Activated naive CD8-positive, alpha-beta T cell treated with anti-CD3 and anti-CD28 coated beads for 36 hours (primary cell): ENCODE measurements at places on chromosomes 6 and 20. TPM values are rescaled to one million over a fixed set of nuclear protein-coding genes. Genes with fewer than 3 reads are reported as not detected.

The SLA2 gene
- total RNA-seq: 70.6 TPM

The SUMO4 gene
- total RNA-seq: 2.6 TPM

The PABPC1L gene
- total RNA-seq: 79.3 TPM

The SPATS1 gene
- not detected for total RNA-seq

The MAS1 gene
- total RNA-seq: not detected

The PNPLA1 gene
- total RNA-seq: not detected

The GMPR gene
- 3.3 TPM for total RNA-seq

The XKR7 gene
- total RNA-seq: 0.04 TPM

The DNMT3B gene
- total RNA-seq: 2.6 TPM

- no peak overlapping the region for H3K27ac ChIP-seq
- DNase-seq: no peak
- H3K4me3 ChIP-seq: peak overlapping the region; percentile 47
Measured at GRCh38 chr20:40688129-40689099, 622 bp downstream of the MAFB start.

DNA sequence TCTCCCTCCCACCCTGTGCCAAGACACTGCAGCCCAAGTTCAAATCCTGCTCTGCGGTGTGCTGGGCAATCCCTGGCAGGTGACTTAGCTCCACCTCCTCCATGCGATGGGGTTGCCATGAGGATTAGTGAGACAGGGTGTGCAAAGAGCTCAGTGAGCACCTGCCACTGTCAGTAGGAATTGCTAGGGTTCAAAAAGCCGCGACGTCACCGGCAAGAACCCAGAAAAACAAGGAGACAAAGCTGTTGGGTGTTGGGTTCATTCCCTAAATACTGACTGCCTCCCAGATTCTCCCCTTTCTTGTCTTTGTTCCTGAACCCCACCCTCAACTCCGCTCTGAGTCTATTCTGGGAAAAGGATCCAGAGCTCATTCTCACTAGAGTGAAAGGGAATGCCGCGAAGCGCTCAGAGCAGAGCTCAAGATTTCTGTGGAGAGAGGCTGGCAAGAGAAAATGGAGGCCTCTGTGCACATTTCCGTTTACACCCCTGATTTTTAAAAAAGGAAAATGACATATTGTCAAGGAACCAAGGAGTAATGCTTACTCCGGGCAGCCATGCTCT, 13.3 kb downstream of the PMEPA1 start:
- H3K36me3 ChIP-seq: no peaks in the 10 kb centered on the region
- H3K4me3 ChIP-seq: no peak overlapping the region
- DNase-seq: no peak
- no peak overlapping the region for H3K27ac ChIP-seq
- no peaks in the 10 kb centered on the region for H3K27me3 ChIP-seq
- H3K4me1 ChIP-seq: peaks cover 26% of the 10 kb centered on the region

- H3K36me3 ChIP-seq: no peaks in the 10 kb centered on the region
- H3K27me3 ChIP-seq: no peaks in the 10 kb centered on the region
- H3K4me1 ChIP-seq: no peaks in the 10 kb centered on the region
- no peak overlapping the region for H3K27ac ChIP-seq
- no peak overlapping the region for H3K4me3 ChIP-seq
Measured at GRCh38 chr6:38166411-38167240, 347.1 kb downstream of the ZFAND3 start.

DNA sequence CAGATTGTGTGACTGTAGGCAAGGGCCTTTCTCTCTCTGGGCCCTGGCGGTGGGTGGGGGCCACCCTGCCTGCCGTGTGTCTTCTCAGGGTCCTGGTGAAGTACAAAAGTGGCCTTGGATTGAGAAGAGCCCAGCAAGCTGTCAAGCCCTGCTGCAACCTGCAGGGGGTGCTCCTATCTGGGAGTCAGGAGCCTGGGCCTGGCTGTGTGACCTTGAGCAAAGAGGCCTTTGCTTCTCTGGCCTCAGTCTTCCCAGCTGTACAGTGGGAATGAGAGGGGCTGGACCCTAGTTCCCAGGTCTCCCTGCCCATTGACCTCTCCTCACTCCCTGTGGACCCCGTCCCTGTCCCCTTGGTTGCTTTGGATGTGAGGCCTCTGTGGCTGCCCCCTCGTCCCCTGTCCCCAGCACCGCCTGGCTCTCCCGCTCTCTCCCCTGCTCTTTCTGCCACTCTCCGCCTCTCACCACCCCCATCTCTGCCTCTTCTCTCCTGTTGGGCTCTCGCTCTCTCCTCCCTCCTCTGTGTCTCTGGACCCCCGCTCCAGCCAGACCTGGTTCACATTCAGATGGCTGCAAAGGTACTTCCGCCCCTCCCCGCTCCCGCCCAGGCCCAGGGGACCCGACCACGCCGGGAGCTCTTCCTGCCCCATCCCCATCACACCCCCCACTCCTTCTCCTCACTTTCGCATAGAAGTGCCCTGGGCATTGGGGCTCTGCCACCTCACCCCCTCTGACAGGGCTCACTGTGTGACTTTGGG, 46.7 kb downstream of the SRC start:
- H3K36me3 ChIP-seq: no peaks in the 10 kb centered on the region
- no peak overlapping the region for H3K4me3 ChIP-seq
- H3K4me1 ChIP-seq: no peaks in the 10 kb centered on the region

DNA sequence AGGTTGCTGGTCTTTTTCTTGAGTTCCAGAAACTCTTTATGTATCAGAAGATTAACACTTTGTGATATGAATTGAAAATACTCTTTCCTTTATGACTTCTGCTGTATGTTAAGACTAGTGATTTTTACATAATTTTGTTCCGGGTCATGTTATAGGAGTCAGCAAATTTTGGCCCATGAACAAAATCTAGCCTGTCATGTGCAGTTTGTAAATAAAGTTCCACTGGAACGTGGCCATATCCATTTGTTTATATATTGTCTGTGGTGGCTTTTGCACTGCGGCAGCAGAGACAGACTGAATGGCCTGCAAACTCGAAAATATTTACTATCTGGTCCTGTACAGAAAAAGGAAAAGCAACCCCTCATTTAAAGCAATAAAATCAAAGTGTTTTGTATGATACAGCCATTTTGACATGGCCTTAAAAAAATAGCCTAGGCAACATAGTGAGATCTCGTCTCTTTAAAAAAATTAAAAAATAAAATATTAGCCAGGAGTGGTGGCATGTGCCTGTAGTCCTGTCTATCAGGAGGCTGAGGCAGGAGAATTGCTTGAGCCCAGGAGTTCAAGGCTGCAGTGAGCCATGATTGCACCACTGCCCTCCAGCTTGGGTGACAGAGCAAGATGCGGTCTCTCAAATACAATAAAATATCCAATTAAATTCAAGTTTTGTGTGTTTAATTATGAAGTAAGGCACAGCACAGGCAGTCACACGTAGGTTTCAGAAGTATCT, 36.9 kb downstream of the SNX9 start:
- peaks cover 65% of the 10 kb centered on the region for H3K36me3 ChIP-seq
- H3K4me1 ChIP-seq: peaks cover 81% of the 10 kb centered on the region
- H3K4me3 ChIP-seq: no peak overlapping the region
- no peak for DNase-seq

DNA sequence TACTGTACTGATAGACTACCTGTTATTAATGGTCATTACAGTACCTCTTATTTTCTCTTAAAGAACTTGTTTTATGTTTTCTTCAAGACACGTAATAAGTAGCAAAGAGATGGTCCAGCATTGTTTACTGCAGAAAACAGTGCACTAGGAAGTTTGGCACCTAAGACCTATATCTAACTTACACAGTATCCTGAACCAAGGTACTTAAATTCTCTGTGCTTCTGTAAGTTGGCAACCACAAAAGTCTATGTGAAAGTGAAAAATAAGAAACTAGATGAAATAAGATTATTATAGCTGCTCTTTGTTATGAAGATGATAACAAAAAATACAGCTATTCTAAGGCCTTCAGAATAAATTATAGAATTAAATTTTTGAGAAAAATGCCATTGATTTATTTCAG, 411.7 kb upstream of the SOX4 start:
- H3K27ac ChIP-seq: no peak overlapping the region
- no peaks in the 10 kb centered on the region for H3K27me3 ChIP-seq
- peaks cover 33% of the 10 kb centered on the region for H3K36me3 ChIP-seq

- no peaks in the 10 kb centered on the region for H3K27me3 ChIP-seq
- H3K4me1 ChIP-seq: no peaks in the 10 kb centered on the region
- H3K27ac ChIP-seq: no peak overlapping the region
- no peak overlapping the region for H3K4me3 ChIP-seq
Measured at GRCh38 chr6:124294574-124295200, 491.0 kb downstream of the NKAIN2 start.

GRCh38 chr20:51029963-51030920, 7.3 kb upstream of the KCNG1 start:
- DNase-seq: no peak
- no peaks in the 10 kb centered on the region for H3K36me3 ChIP-seq
- H3K27me3 ChIP-seq: peaks cover 64% of the 10 kb centered on the region
- no peak overlapping the region for H3K27ac ChIP-seq
- H3K4me3 ChIP-seq: no peak overlapping the region

- no peak overlapping the region for H3K27ac ChIP-seq
- peaks cover 21% of the 10 kb centered on the region for H3K36me3 ChIP-seq
- no peaks in the 10 kb centered on the region for H3K27me3 ChIP-seq
- DNase-seq: no peak
Measured at GRCh38 chr20:4966826-4967751, 34.2 kb downstream of the SLC23A2 start.

GRCh38 chr6:87105823-87106222, 10.9 kb upstream of the CGA start:
- no peak overlapping the region for H3K4me3 ChIP-seq
- no peaks in the 10 kb centered on the region for H3K36me3 ChIP-seq
- H3K4me1 ChIP-seq: no peaks in the 10 kb centered on the region
- peaks cover 5% of the 10 kb centered on the region for H3K27me3 ChIP-seq
- no peak overlapping the region for H3K27ac ChIP-seq
- no peak for DNase-seq

DNA sequence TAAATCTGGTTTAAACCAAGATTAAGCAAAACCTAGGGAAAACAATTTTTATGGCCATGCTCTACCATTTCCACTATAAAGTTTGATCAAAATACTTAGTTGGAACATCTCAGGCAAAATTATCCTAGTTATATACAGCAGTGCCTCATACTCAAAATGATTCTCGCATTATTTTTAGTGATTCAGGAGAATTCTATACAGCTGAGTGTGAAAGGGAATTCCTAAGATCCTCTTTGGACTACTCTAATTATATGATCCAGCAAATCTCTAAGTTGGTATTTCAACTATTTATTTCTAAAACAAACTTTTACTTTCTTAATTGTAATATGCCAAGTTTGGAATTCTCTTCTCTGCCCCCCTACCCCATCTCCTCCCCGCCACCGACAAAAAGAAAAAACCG, 8.6 kb downstream of the DTNBP1 start:
- no peak for DNase-seq
- H3K27ac ChIP-seq: no peak overlapping the region
- H3K4me1 ChIP-seq: peaks cover 29% of the 10 kb centered on the region
- peaks cover 21% of the 10 kb centered on the region for H3K36me3 ChIP-seq

GRCh38 chr20:34415079-34415478, 52.0 kb downstream of the ITCH start:
- no peak for DNase-seq
- peak overlapping the region; percentile 12 for H3K27ac ChIP-seq
- H3K27me3 ChIP-seq: no peaks in the 10 kb centered on the region
- peaks cover 23% of the 10 kb centered on the region for H3K4me1 ChIP-seq

- H3K4me1 ChIP-seq: peaks cover 4% of the 10 kb centered on the region
- H3K4me3 ChIP-seq: no peak overlapping the region
- H3K27me3 ChIP-seq: no peaks in the 10 kb centered on the region
- no peaks in the 10 kb centered on the region for H3K36me3 ChIP-seq
- DNase-seq: no peak
Measured at GRCh38 chr6:107679457-107679856, 144.7 kb downstream of the SCML4 start.
